ENCODE measurements at places on chromosomes 13 and 19.

DNA sequence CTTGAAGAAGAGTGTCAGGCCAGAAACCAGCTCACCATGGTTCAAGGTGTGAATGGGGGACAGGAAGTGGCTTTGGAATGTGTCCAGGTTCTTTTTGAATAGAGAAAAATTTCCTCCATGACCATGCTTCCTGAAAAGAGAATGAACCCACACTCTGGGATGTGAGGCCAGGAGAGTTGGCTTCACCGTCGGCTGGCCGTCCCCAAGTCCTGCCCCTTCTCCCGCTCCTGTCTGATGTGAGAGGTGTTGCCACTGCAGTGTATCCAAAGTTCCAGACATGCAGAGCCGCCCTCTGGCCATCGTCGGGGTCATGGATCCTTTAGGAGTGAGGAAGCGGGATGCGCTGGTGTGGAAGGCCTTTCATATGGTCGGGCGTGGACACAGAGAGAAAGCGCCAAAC lies 101.2 kb downstream of the COL4A2 start:
- no peak for DNase-seq

DNA sequence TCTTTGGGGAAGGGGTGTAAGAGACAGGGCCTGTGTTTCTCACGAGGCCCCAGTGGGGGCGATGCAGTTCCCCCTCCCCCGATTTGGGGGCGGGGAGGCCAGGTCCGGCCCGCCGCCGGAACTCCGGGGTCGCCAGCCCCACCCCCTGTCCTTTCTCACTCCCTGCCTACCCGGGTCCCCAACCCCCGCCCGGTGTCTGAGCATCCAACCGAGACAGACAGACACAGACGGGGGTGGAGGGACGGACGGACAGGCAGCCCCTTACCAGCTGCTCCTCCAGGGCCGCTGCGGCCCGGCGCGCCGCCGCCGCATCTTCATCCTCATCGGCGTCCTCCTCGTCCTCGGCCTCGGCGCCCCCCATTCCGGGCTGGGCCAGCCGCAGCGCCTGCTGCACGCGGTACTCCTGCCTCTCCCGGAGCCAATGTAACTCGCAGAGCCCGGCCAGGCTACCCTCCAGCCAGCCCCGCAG lies 397 bp downstream of the DACT3 start:
- DNase-seq = no peak

GRCh38 chr13:31684466-31684865 lies 54.9 kb upstream of the RXFP2 start:
- DNase-seq = no peak

DNA sequence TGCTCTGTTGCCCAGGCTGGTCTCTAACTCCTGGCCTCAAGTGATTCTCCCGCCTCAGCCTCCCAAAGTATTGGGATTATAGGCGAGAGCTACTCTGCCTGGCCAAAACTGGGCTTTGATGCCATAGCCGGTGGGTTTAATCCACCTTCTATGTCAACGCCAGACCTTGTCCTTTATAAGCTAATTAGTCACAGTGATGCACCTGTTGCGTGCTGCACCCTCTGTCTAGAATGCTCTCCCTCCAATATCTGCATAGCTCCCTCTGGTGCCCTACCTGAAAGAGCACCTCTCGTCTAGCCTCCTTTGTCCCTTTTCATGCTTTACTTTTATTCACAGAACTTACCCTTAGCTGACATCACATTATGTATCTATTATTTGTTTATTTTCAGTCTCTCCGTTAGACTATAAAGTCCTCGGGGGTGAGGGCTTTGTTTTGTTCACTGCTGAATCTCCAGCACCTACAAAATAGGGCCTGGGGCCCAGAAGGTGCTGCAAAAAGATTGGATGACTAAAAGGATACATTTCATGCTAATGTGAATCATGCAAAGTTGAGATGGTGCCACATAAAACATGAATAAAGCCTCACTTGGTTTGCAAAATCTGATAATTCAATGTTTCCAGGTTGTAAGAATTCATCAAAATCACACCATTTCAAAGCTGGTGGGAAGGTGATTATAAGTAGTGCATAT lies 148.1 kb downstream of the USP12 start:
- DNase-seq = no peak

DNA sequence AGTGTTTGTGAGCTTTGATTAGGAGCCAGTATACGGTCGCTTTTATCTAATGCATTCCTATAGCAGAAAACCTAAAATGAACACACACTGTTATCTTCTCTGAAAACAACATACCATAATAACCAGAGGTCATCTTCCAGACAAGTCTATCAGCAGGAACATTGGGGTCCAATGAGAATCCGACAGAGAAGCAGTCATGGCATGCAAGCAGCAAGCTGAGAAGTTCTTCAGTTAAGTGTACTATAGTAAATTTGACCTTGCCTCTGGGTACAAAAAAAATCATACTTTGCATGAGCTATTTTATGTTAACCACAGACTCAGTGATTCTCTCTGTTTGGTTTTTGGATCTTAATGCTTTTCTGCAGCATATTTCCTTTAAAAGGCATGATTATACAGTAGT lies 1505.1 kb downstream of the PCDH9 start:
- DNase-seq = no peak

- no peak for DNase-seq
Observed at GRCh38 chr13:42049454-42049813, 986 bp downstream of the DGKH start.

- no peak for DNase-seq
Observed at GRCh38 chr13:75715601-75716523, 79.7 kb downstream of the LMO7 start.

DNA sequence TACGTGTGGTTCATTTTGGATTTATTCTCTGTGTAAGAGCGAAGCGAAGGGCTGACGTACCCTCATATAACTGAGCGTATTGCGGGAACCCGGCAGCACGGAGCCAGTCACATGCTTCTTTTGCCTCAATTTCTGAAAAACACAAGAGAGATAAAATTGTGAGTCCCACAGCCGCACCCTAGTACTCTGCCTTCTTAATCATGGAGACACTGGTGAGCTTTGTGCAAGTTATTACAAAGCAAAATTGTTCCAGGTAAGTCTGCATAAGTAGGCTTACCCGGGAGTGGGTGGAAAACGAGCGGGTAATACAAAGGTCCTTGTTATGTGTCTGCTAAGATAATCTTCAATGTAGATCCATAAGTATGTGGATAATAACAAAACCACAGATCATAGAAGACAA lies 118.1 kb downstream of the STARD13 start:
- DNase-seq = no peak

GRCh38 chr19:16531380-16531669 lies 10.9 kb downstream of the CHERP start:
- DNase-seq = no peak

DNA sequence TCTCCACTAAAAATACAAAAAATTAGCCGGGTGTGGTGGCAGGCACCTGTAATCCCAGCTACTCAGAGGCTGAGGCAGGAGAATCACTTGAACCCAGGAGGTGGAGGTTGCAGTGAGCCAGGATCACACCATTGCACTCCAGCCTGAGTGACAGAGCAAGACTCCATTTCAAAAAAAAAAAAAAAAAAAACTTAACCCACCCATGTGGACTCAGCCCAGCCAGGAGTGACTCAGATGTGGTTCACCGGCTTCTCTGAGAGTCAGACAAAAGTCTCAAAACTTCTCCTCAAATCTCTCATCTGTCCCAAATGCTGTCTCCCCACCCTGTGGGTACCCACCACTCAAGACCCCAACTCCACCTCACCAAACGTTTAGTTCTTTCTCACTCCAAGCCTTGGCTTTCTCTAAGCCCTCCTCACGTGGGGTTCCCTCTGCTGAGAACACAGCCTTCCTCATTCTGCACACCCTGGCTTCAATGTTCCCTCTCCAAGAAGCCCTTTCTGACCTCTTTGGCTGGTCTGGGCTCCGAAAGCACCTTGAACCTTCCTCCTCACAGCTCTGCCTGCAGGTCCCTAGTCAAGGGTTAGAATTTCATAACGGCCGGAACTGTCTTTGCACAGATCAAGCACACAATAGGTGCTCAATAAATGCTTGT lies 11.1 kb upstream of the RAB3A start:
- DNase-seq = no peak

DNA sequence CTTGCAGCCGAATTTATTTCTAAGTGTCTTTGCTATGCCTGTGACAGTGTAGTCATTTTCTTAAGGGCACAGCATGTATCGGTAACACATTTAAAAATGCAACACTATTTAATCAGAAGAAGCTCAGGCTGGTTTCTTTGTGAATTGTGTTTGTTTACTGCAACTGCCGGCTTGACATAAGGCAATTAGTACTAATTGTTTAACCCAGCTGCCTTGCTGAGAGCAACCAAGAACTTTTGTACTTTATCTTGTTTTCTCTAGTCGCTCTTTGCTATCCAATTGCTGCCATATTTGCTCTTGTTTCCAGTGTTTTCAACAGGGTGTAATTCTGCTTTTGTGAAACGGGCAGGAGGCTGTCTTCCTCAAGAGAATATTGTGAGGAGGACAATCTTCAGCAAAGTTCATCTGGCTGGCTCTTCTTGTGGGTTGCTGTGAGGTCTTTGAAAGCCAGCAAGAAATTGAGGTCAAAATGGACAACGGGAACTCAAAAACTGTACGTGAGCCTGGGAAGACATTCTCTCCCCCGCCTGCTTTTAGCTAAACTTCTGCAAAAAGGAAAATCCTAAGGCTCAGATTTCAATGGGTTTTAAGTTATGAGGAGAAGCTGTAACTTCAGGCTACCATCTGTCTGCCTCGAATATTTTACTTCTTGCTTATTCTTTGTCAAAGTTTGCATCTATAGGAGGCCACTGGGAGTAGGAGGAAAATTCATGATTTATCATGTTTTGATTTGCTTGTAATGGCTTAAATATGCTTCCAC lies 75.8 kb upstream of the TSHZ3 start:
- no peak for DNase-seq

DNA sequence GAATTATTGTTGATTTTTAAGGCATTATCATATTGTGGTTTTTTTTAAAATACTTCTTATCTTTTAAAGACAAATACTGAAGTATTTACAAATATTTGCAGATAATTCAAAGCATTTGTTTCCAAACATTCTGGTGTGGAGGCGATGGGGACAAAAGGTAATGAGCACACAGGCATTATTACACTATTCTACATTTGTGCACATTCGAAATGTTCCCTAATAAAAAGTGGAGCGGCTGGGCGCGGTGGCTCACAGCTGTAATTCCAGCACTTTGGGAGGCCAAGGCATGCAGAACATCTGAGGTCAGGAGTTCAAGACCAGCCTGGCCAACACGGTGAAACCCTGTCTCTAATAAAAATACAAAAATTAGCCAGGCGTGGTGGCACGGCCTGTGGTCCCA lies 133.4 kb downstream of the FOXO1 start:
- no peak for DNase-seq

GRCh38 chr13:29594710-29595379 lies 643 bp downstream of the SLC7A1 start:
- peak; percentile 9 for DNase-seq

DNA sequence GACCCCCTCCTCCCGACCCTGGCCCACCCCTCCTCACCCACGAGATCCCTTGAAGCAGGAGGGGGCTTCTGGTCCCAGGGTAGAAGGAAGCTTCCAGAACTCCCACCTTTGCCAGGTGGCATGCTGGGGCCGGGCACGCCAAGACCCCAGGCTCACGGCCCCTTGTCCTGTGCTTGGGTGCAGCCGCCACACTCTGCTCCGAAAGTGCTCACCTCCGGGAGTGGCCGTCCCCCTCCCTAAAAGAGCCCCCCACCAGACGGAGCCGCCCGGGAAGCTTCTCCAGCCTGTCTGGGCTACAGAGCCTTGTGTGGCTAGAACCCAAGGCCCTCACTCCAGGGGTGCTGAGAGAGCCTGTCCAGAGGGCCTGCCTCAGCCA lies 1.8 kb upstream of the EFNA2 start:
- DNase-seq = no peak

- no peak for DNase-seq
Observed at GRCh38 chr13:73428706-73429105, 369.9 kb downstream of the KLF5 start.

- DNase-seq = no peak
Observed at GRCh38 chr19:56991912-56992311, 127.9 kb upstream of the USP29 start.

GRCh38 chr13:111251646-111252445 lies 68.6 kb upstream of the TEX29 start:
- DNase-seq = no peak

- DNase-seq = no peak
Observed at GRCh38 chr19:45172173-45172572, 5.9 kb downstream of the TRAPPC6A start.

GRCh38 chr19:13984875-13985741 lies 21.0 kb downstream of the RFX1 start:
- no peak for DNase-seq

- no peak for DNase-seq
Observed at GRCh38 chr13:78659732-78660494, 958 bp upstream of the OBI1 start.

- no peak for DNase-seq
Observed at GRCh38 chr13:76503291-76503690, 382.9 kb downstream of the KCTD12 start.

GRCh38 chr13:45231305-45231704 lies 30.5 kb upstream of the KCTD4 start:
- DNase-seq = no peak

Measured in stimulated activated CD4-positive, alpha-beta T cell treated with anti-CD3 and anti-CD28 coated beads, Interleukin-1b, Interleukin-23, amount 100 ng/mL, for 1 hour (primary cell).